ENCODE measurements at places on chromosomes 2 and 18.
A peak's percentile ranks its signal among the peaks of the same experiment; 100 is the strongest.

DNA sequence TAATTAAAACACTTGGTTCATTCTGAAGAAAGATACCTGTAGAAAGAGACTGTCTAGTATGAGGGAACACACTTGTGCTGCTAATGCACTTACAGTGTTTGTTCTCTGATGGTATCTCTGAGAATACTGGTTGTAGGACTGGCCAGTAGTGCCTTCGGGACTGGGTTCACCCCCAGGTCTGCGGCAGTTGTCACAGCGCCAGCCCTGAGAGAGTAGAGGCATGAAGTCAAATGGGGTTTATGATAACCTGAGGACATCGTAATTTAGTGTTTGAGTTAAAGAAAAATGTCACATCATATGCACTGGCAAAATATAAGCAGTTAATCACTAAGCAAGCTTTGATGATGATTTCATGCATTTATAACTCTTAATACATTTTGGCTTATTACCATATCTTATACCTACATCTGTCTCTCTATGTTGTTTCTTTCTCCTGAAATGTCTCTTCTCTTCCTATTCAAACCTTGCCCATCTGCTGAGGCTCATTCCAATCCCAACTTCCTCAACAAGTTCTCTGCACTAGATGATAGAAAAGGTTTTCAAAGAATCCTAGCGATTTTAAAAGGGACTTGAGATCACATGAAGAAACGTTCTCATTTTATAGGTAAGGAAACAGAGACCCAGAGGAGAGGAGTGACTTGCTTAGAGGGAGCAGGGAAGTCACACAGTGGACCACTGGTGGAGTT is 50.2 kb downstream of the ATIC start:
- DNase-seq: no peak

- no peak for DNase-seq
Measured at GRCh38 chr2:199810422-199811171, 40.4 kb downstream of the FTCDNL1 start.

- DNase-seq: peak; percentile 38
Measured at GRCh38 chr2:42788882-42789281, 3.5 kb downstream of the HAAO start.

GRCh38 chr18:62453864-62454263 is 69.0 kb upstream of the ZCCHC2 start:
- no peak for DNase-seq
